ENCODE measurements at places on chromosomes 16 and 17. TPM values are rescaled to one million over a fixed set of nuclear protein-coding genes. Genes with fewer than 3 reads are reported as not detected.

DNA sequence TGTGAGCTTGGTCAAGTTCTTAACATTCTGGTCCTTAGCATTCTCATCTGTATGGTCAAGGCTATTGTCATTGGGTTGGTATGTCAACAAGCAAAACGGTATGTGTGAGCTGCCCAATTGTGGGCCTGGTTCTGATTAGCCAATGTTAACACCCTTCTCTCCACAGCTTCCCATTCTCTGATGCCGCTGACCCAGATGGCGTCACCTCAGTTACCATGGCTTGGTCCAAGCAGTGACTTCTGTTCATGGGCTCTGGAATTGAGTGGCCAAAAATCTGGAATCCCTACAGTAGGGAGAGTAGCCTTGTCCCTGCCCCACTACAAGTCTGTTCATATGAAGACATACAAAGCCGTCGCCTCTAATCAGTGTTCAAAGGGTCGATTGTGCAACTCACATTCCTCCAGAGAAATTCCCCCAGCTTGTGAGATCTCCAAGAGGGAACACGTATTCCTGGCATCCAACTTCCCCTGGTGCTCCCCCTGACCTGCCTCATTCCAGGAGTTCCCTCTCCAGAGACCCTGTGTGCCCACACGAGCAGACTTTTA is 15.8 kb downstream of the TMEM98 start:
- H3K4me1 ChIP-seq: no peaks in the 10 kb centered on the region
- H3K27ac ChIP-seq: no peak overlapping the region
- no peak overlapping the region for H3K4me3 ChIP-seq

DNA sequence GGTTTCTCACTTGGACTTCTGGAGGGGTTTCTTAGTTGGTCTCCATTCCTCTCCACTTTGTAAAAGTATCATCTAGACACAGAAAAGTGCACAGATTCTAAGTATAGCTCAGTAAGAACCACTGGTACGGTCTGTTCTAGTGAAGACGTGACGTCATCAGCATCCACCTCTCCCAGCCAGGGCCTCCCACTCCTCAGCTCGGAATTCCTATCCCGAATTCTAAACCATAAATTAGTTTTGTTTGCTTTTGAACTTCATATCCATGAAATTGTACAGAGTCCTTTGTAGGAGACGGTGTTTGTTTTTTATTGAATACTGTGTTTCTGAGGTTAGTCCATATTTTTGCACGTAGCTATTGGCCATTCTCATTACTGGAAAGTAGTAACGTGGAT is 25.5 kb downstream of the FOXK2 start:
- no peak overlapping the region for H3K27ac ChIP-seq
- no peak overlapping the region for H3K4me3 ChIP-seq
- no peak for DNase-seq
- peaks cover 23% of the 10 kb centered on the region for H3K4me1 ChIP-seq
- H3K36me3 ChIP-seq: peaks cover 8% of the 10 kb centered on the region

DNA sequence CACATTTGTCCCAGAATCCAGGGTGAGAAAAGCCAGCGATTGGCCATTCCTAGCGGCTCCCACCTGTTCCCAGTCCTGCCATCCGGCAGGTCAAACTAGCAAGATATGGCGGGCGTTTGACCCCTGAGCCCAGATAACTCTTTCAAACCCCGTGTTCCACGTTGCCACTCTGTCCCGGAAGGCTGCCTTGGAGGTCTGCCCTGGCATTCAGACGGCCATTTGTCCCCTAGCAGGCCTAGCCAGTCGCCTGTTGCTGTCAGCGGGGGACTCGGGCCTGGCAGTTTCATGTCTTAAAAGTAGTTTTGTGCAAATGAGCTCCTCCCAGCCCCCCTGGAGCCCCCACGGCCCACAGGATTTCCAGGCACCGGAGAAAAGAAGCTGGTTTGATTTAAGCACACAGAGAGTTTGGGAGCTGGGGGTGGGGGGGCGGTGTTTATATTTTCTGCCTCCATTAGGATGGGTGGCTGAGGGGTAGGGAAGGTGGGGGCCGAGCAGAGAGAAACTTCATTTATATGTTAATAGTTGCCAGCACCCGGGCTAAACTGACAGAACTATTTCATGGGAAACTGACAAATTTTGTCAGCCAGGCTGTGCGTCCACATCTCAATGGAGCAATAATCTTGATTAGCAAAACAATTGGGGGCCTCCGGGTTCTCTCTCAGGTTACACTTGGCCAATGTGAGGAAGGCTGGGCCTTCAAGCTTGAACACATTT is 240.9 kb upstream of the SALL1 start:
- no peak for DNase-seq
- H3K27me3 ChIP-seq: no peaks in the 10 kb centered on the region
- no peaks in the 10 kb centered on the region for H3K4me1 ChIP-seq
- H3K36me3 ChIP-seq: no peaks in the 10 kb centered on the region
- H3K27ac ChIP-seq: no peak overlapping the region

The RHBDL1 gene
- 1.7 TPM for total RNA-seq

DNA sequence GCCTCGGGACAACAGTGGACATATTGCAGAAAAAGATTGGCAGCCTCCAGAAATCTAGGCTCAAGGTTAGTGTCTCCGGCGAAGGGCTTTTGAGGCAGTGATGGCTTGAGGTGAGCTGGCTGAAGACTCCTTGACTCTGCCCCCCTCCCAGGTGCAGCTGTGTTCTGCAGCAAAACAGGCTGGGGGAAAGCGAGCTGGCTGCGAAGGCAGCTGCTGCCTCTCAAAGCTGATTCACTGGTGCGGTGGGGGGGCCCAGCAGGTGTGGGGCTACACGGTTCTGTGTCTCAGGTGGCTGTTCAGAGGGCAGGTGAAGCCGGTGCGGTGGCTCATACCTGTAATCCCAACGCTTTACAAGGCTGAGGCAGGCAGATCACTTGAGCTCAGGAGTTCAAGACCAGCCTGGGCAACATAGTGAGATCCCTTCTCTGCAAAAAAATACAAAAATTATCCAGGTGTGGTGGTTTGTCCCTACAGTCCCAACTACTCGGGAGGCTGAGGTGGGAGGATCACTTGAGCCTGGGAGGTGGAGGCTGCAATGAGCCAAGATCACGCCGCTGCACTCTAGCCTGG is 22.9 kb downstream of the C16orf96 start:
- DNase-seq: no peak
- H3K4me1 ChIP-seq: peaks cover 2% of the 10 kb centered on the region
- no peak overlapping the region for H3K4me3 ChIP-seq
- no peak overlapping the region for H3K27ac ChIP-seq
- H3K36me3 ChIP-seq: no peaks in the 10 kb centered on the region

DNA sequence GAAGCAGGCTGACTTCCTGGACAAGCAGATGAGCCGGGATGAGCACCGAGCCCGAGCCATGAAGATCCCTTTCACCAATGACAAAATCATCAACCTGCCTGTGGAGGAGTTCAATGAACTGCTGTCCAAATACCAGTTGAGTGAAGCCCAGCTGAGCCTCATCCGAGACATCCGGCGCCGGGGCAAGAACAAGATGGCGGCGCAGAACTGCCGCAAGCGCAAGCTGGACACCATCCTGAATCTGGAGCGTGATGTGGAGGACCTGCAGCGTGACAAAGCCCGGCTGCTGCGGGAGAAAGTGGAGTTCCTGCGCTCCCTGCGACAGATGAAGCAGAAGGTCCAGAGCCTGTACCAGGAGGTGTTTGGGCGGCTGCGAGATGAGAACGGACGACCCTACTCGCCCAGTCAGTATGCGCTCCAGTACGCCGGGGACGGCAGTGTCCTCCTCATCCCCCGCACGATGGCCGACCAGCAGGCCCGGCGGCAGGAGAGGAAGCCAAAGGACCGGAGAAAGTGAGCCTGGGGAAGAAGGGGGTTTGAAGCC is 11.0 kb downstream of the NFE2L1 start:
- no peaks in the 10 kb centered on the region for H3K27me3 ChIP-seq
- DNase-seq: no peak
- peaks cover 45% of the 10 kb centered on the region for H3K36me3 ChIP-seq

The PRSS8 gene
- total RNA-seq: not detected

The FGF11 gene
- 25.4 TPM for total RNA-seq

- no peaks in the 10 kb centered on the region for H3K36me3 ChIP-seq
- no peaks in the 10 kb centered on the region for H3K27me3 ChIP-seq
- no peaks in the 10 kb centered on the region for H3K4me1 ChIP-seq
- H3K27ac ChIP-seq: no peak overlapping the region
Observed at GRCh38 chr16:60648290-60648689, 1387.9 kb downstream of the CDH8 start.

DNA sequence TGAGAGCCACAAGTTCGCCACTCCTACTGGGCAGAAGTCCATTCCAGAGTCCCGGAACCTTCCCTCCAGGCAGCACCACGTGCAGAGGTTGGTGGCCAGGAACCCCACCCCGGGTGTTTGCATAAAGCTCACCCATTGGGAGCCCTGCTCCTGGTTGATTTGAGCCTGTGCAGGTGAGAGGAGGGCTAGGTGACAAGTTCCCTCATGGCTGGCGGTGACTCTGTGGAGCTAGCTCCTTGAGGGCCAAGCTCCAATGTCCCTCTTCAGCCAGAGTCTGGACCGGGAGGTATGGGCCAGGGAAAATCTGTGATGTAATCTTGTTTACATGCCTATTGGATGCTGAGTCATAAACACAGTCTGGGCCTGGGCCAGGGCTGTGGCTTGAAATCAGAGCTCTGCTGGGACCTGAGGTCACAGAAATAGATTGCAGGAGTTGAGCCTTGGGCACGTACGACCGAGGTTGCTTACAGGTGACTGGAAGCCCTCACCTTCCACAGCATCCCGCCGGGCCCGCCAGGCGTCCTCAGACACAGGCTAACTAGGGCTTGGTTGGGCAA is 118.9 kb downstream of the AATF start:
- DNase-seq: no peak
- H3K27ac ChIP-seq: no peak overlapping the region
- no peaks in the 10 kb centered on the region for H3K4me1 ChIP-seq
- no peaks in the 10 kb centered on the region for H3K36me3 ChIP-seq

DNA sequence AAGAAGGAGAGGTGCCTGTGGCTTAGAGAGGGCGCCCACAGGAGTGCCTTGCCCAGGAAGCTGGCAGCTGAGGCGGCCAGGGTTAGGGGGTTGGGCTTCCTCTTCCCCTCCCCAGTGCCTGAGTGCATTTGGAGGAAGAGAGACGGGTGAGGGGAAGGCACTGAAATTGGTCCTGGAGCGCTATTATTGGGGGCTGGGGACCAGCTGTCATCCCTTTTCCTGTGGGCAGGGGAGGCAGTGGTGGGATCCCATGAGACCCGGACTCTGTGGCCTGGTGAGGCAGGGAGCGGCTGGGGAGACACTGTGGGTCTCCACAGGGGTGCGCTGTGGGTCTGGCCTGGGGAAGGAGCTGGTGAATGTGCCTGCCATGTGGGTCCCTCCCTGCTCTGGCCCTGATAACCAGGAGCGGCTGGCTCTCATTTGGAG is 259.7 kb downstream of the SEC14L1 start:
- DNase-seq: peak; percentile 83
- no peaks in the 10 kb centered on the region for H3K27me3 ChIP-seq
- peak overlapping the region; percentile 88 for H3K27ac ChIP-seq

GRCh38 chr17:8117980-8118768 is at the start of gene ALOXE3:
ALOXE3 (minus strand) TSS chr17:8118514; CDS start chr17:8117990, 524 bp downstream.
- H3K36me3 ChIP-seq: peaks cover 2% of the 10 kb centered on the region
- peaks cover 60% of the 10 kb centered on the region for H3K27me3 ChIP-seq
- H3K27ac ChIP-seq: peak within 1 kb of the TSS; percentile 89
- H3K4me1 ChIP-seq: peaks cover 39% of the 10 kb centered on the region
- peak; percentile 41 for DNase-seq

DNA sequence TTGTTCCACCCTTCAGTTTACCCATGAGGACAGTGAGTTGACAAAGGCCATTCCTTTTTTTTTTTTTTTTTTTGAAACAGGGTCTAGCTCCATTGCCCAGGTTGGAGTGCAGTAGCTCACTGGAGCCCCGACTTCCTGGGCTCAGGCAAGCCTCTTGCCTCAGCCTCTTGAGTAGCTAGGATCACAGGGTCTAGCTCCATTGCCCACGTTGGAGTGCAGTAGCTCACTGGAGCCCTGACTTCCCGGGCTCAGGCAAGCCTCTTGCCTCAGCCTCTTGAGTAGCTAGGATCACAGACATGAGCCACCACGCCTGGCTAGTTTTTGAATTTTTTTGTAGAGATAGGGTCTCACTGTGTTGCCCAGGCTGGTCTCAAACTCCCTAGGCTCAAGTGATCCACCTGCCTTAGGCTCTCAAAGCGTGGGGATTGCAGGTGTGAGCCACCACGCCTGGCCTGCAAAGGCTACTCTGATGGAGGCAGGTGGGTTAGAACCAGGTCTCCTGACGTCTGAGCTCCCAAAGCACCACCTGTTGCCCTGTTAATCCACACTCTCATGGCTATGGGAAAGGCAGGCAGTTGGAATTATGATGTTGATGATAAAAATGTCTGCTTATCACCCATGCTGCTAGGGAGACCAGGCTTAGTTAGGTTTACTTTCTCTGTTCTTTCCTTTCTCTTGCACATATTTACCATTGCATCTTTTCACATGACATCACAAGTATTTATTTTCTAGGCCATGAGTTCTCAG is 65.2 kb downstream of the KSR1 start:
- H3K4me1 ChIP-seq: peaks cover 40% of the 10 kb centered on the region
- H3K36me3 ChIP-seq: peaks cover 5% of the 10 kb centered on the region
- DNase-seq: no peak
- H3K4me3 ChIP-seq: peak overlapping the region; percentile 15
- H3K27me3 ChIP-seq: no peaks in the 10 kb centered on the region

GRCh38 chr17:77854759-77855745 is 103.5 kb upstream of the TNRC6C start:
- peaks cover 6% of the 10 kb centered on the region for H3K27me3 ChIP-seq
- H3K4me1 ChIP-seq: peaks cover 18% of the 10 kb centered on the region
- DNase-seq: no peak
- H3K27ac ChIP-seq: peak overlapping the region; percentile 19

DNA sequence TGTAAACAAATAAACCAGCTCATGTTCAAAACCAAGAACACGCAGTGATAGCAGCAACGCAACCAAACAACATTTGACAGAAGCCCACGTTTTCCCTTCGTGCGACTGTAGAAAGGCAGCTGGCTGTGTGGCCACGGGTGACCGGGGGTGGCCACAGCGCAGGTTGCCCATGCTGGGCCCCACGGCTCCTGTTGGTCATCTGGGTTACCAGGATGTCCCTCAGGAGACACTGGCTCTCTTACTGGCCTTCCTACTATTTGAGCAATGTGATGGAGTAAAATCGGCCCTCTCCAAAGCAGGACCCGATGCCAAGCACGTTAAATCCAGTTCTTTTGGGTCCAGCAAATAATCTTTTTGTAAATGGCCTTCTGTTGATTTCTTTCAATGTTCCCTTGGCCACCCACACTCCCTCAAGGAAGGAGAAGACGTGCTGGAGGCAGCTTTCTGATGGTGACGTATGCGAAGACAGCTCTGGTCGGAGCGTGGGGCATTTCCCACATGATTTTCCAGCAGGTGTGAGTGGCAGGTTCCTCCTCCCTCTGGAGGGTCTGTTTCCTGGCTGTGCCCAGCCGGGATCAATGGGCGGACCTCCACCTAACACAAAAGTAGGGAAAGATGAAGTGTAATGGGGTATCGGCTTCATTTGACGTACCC is 143.1 kb upstream of the CHMP6 start:
- peaks cover 48% of the 10 kb centered on the region for H3K4me1 ChIP-seq
- peak overlapping the region; percentile 68 for H3K4me3 ChIP-seq
- peak; percentile 28 for DNase-seq
- H3K27ac ChIP-seq: peak overlapping the region; percentile 87
- H3K27me3 ChIP-seq: no peaks in the 10 kb centered on the region

The WFDC1 gene
- total RNA-seq: not detected

GRCh38 chr17:77130525-77130924 is 10.2 kb upstream of the SEC14L1 start:
- H3K4me1 ChIP-seq: peaks cover 34% of the 10 kb centered on the region
- H3K36me3 ChIP-seq: peaks cover 5% of the 10 kb centered on the region
- H3K27me3 ChIP-seq: no peaks in the 10 kb centered on the region

The SECTM1 gene
- total RNA-seq: 0.86 TPM

Data from activated naive CD8-positive, alpha-beta T cell treated with anti-CD3 and anti-CD28 coated beads, Interleukin-2, amount 10 ng/mL, durations not matched to agents 7 days and 5 days (primary cell).